Smooth muscle cell of trachea (primary cell): ENCODE measurements at places on chromosomes 5 and 9. TPM values are rescaled to one million over a fixed set of nuclear protein-coding genes. Genes with fewer than 3 reads are reported as not detected.

Gene SLC36A2
- total RNA-seq = not detected in 2 replicates

Gene PCDHGA4
- 8.9 and 11.1 TPM in 2 replicates for total RNA-seq

Gene NEUROG1
- not detected in 2 replicates for total RNA-seq

Gene CAMK2A
- total RNA-seq = 1.5 and 3.8 TPM in 2 replicates

Gene CCL27
- total RNA-seq = 0.15 and 0.17 TPM in 2 replicates

Gene SLC25A25
- 25.5 and 29.7 TPM in 2 replicates for total RNA-seq

Gene TNFSF8
- not detected in 2 replicates for total RNA-seq

Gene SPATA31D4
- total RNA-seq = not detected in 2 replicates

Gene FOXD4L6
- not detected in 2 replicates for total RNA-seq

Gene UAP1L1
- 31.3 and 34.7 TPM in 2 replicates for total RNA-seq

Gene MRPL41
- total RNA-seq = 38.0 and 63.3 TPM in 2 replicates

Gene BRINP1
- total RNA-seq = under 0.01 TPM in 2 replicates

Gene TBC1D13
- 12.7 and 21.8 TPM in 2 replicates for total RNA-seq

Gene FAM78A
- total RNA-seq = 0.29 and 0.66 TPM in 2 replicates

Gene IL31RA
- total RNA-seq = 0.66 and 3.3 TPM in 2 replicates

Gene PTCD2
- total RNA-seq = 11.2 and 14.4 TPM in 2 replicates

Gene LURAP1L
- total RNA-seq = 41.6 and 63.7 TPM in 2 replicates

Gene COL23A1
- total RNA-seq = under 0.01 and 0.15 TPM in 2 replicates

Gene KIAA0825
- total RNA-seq = 4.0 and 5.5 TPM in 2 replicates

Gene ABCA2
- 22.1 and 30.8 TPM in 2 replicates for total RNA-seq

Gene TMEM215
- total RNA-seq = not detected in 2 replicates

Gene CEL
- total RNA-seq = under 0.01 and 0.66 TPM in 2 replicates

Gene C9orf152
- total RNA-seq = 0.17 TPM in 1 of 2 replicates, not detected in the other

Gene GPR151
- total RNA-seq = not detected in 2 replicates

Gene RASEF
- 0.44 and 0.50 TPM in 2 replicates for total RNA-seq

Gene ANXA1
- total RNA-seq = 691 and 1,333 TPM in 2 replicates

Gene SPATA31A3
- not detected in 2 replicates for total RNA-seq

Gene CFAP157
- total RNA-seq = 0.17 TPM in 1 of 2 replicates, not detected in the other

Gene ASPN
- total RNA-seq = 7.1 and 15.2 TPM in 2 replicates

Gene GABRA1
- total RNA-seq = not detected in 2 replicates

Gene JAKMIP2
- total RNA-seq = 0.50 and 2.6 TPM in 2 replicates

Gene C1QTNF2
- 1.2 and 3.2 TPM in 2 replicates for total RNA-seq

Gene COL27A1
- total RNA-seq = 3.6 and 8.6 TPM in 2 replicates

Gene AGXT2
- 0.17 TPM in 1 of 2 replicates, not detected in the other for total RNA-seq

Gene AGPAT2
- 35.9 and 52.1 TPM in 2 replicates for total RNA-seq

Gene SMIM33
- not detected in 2 replicates for total RNA-seq

Gene CD274
- total RNA-seq = 3.2 and 3.3 TPM in 2 replicates

Gene SNAPC3
- 45.7 and 46.4 TPM in 2 replicates for total RNA-seq

Gene TSSK1B
- total RNA-seq = 0.15 and 0.50 TPM in 2 replicates

Gene BTNL8
- not detected in 2 replicates for total RNA-seq

Gene CLIC3
- 1.6 and 5.8 TPM in 2 replicates for total RNA-seq

Gene SH3GL2
- 0.15 TPM in 1 of 2 replicates, not detected in the other for total RNA-seq

Gene PCDHB15
- total RNA-seq = under 0.01 and 0.66 TPM in 2 replicates

Gene GHR
- 2.8 and 3.5 TPM in 2 replicates for total RNA-seq

Gene NTRK2
- total RNA-seq = 0.15 and 0.17 TPM in 2 replicates

Gene GTF2H2
- 12.5 and 15.4 TPM in 2 replicates for total RNA-seq
